ENCODE measurements at places on chromosomes 5 and 9.

- DNase-seq, result no peak
Measured at GRCh38 chr5:68392617-68393016, 177.1 kb downstream of the PIK3R1 start.

DNA sequence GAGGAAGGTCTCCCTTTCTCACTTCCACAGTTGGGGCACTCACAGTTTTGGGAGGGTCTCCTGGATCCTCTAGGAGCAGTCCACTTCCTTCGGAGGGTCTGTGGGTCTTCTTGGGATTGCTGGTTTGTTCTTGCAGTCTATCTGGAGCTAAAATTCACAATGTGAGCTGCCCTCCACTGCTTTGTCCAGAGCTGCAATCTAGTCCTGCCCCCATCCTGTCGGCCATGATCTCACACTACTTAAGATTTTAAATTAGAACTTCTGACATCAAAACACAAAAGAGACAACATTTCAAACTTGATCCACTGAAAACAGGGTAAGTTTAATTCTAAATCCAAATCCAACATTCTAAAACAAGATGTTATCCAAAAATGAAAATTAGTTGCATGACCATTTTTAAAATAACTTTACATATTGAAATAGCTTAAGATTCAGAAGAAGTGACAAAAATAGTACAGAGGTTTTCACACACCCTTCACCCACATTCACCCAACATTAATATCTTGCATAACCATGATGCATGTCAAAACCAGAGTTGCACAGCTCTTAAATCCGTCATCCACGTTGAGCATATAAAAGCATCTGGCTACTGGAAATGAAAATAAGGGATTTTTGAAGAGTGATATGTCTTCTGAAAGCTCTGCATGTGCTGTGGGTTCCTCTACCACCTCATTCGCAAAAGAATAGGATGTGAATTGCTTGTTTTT is 113.7 kb upstream of the EPB41L4A start:
- DNase-seq, result no peak

- DNase-seq, result no peak
Measured at GRCh38 chr5:153900703-153901395, 137.9 kb downstream of the FAM114A2 start.

DNA sequence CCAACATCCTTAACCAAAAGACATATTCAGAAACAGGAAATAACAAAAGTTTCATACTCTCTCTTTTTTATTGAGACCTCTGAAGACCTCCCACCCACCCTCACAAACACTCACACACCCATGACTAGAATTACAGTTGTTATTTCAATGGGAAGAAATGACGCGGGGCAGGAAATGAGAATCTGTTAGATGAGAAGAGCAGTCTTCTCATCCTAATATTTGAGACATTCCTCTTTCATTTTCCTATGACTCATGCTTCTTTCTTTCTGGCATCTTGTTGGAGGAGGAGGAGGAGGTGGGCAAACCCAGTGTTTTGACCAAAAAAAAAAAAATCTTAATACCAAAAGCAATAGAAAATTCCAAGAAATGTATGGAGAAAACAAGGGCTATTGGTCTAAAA is 179.5 kb upstream of the TARS1 start:
- no peak for DNase-seq

- no peak for DNase-seq
Measured at GRCh38 chr5:157594257-157594656, 18.7 kb upstream of the ADAM19 start.

DNA sequence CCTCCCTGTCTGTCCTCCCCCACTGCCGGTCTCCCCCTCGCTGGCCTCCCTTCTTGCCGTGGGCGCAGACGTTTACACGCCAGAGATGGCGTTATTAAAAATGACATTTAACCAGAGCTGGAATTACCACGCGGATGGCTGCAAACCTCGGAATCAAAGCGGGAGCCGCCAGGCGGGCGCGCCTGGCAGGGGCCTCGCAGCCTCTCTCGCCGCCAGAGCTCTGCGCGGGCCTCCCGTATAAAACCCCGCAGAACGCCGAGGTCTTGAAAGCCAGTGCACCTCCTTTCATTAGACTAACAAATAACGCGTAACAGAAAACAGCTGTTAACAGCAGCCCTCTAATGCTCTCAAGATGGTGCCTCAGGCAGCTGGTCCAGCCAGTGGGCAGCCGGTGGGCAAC is 10.2 kb downstream of the PRRX2 start:
- no peak for DNase-seq

GRCh38 chr5:159917994-159918393 is 1.7 kb downstream of the ADRA1B start:
- DNase-seq, result no peak

DNA sequence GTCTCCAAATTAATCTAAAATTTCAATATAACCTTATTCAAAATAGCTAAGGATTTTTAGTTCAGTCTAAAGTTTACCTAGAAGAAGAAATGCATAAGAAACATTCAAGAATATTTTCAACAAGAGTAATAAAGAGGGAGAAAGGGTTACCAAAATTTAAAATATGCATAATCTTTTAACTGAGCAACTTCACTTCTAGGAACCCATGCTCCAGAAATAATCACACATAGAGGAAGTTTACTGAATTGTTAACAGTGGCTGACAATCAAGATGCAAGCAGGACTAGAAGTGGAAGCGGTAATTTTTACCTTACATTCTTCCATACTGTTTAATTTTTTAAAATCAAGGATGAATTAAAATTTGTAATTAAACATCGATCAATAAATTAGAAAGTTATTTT is 1.9 kb downstream of the PJA2 start:
- DNase-seq, result no peak

DNA sequence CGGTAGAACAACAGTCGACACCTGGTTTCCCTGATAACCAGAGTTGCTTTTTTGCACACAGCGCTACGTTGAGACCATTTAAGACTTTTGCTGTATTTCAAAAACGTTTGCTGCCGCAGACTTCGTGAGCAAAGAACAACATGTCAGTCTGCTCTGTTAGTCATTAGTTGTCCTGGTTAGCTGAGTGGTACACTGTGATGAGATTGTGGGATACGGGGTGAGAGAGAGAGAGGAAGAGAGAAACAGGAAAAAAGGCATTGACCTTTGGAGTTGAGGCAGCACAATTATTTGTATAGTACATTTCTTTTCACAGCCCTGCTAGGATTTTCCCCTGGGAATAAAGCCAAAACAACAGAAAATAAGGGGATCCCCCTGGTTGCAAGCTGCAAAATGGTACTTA is 306.1 kb upstream of the WWC1 start:
- no peak for DNase-seq

- DNase-seq, result no peak
Measured at GRCh38 chr5:6649681-6650080, 16.4 kb downstream of the SRD5A1 start.
